ENCODE measurements at places on chromosomes 16 and 17.

GRCh38 chr16:57098188-57098841 is 5.9 kb downstream of the CPNE2 start:
- no peak for DNase-seq

GRCh38 chr16:30996985-30997724 is 12.1 kb downstream of the HSD3B7 start:
- DNase-seq: peak; percentile 75

- DNase-seq: no peak
These were observed 1.5 kb downstream of the CPNE2 start for GRCh38 chr16:57093666-57094564.

- peak; percentile 89 for DNase-seq
These were observed 5.7 kb downstream of the MATCAP1 start for GRCh38 chr16:67177743-67178699.

DNA sequence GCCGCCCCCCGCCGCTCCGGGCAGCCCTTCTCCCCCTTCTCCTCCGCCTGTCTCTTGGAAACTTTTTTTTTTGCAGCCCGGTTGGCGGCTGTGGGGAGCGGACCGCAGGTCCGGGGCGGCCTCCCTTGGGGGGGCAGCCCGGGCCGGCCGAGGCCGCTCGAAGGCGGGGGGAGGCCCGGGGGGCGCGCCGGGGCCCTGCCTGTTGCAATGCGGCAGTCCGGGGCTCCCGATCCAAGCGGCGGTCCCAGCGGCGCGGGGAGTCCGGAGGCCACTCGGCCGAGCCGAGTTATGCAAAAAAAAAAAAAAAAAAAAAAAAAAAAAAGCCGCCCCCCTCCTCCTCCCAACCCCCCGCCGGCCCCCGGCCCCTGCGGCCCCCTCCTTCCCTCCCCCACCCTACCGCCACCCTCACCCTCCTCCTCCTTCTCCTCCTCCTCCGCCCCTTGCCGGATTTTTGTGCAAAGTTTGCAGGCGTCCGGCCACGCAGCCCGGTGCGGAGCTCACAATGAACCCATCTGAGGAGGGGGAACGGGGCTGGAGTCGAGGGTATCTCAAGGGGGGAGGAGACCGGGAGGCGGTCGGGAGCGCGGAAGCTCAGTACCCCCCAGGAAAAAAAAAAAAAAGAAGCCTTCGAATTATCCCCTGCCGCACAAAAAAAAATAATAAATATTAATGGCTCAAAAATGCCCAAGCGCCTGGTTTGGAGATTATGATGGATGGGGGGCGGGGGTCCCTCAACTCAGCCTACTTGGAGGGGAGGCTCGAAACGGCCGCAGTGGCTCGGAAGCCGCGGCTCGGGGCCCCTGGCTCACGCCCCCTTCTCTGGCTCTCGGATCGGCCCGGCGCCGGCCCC is at the start of gene ZNF423:
TSS of gene ZNF423 (minus strand) at position 291 of the 850 bp plus-strand sequence. CDS start 338 bp downstream, outside the sequence.
- peak; percentile 7 for DNase-seq

- peak; percentile 32 for DNase-seq
These were observed 690 bp downstream of the RHOT1 start for GRCh38 chr17:32142857-32143526.

- DNase-seq: no peak
These were observed 196.8 kb upstream of the TOX3 start for GRCh38 chr16:52743707-52744106.

DNA sequence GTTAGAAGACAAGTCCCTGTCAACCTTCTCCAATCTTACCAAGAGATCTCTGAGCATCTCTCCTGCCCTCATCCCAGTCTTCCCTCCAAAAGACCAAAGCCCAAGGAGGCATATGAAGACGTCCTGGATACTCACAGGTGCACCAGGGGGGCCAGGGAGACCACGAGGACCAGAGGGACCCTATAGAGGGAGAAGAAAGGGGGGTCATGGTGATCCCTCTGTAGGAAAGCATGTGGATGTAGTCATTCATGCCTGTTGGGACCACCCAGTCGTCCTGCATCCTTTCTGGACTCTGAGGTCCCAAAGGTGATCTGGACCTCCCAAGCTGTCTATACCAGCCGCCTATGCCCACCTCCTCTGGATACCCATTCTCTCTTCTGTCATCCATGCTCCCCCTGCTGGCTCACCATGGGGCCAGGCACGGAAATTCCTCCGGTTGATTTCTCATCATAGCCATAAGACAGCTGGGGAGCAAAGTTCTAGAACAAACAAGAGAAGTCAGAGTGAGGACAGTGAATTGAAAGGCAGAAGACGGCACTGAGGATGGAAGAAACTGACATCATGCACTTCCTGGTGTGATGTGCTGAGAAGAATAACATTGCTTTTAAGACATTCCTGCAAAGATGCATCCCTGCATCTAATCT is 3.3 kb downstream of the COL1A1 start:
- peak; percentile 49 for DNase-seq

- no peak for DNase-seq
These were observed 123.7 kb downstream of the CHD9NB start for GRCh38 chr16:52928955-52929354.

- DNase-seq: no peak
These were observed 16.2 kb downstream of the PITPNA start for GRCh38 chr17:1546292-1546922.

DNA sequence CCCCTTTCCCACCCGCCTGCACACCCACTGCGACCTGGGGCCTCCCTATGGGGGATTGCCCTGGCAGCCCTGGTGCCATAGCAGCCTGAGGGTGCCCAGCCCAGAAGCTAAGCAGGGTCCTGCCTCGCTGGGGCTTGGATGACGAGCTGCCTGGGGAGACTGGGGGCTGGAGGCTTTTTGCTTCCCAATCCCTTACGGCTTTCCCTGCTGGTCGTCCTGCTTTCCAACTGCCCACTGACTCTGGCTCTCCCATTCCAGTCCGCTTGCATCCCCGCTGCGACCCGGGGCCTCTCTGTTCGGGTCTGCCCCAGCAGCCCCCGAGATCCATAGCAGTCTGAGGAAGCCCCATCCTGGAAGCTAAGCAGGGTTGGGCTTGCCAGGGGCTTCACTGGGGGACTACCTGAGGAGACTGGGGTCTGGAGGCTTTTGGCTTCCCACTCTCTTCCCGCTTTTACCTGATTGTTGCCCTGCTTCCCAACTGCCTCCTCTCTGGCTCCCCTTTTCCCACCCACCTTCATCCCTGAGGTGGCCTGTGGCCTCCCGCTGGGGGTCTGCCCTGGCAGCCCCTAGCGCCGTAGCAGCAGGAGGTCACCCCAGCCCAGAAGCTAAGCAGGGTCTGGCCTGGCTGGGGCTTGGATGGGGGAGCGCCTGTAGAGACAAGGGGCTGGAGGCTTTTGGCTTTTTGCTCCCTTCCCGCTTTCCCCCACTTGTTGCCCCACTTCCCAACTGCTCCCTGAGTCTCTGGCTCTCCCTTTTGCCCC is 2292.8 kb downstream of the TP53TG3F start:
- no peak for DNase-seq
